ENCODE measurements at places on chromosomes 12 and 14.

DNA sequence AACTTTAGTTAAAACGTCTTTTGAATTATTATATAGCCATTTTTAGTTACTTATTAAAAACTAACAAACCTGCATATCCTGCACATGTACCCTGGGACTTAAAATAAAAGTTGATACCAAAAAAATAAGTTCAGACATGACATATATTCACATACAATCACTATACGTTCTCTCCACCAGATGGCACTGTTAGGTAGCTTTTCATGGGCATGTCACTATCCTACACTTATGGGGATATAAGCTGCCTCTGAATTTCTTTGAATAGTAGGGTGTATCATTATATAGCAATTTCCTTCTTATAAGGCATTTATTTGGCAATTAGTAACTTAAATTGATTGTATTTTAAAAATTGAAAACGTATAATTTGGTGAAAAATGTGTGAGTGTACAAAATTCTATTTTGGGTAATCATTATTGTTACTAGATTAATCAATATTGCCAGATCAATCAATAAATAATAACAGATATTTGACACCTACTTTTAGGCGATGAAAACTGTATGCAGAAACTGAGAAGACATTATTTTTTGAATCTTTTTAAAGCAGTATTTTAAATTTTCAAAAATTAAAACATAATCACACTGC lies 31.8 kb upstream of the OR10A7 start:
- peak; percentile 30 for DNase-seq

- DNase-seq: no peak
These were observed 102.3 kb upstream of the DIO3 start for GRCh38 chr14:101458741-101459550.

DNA sequence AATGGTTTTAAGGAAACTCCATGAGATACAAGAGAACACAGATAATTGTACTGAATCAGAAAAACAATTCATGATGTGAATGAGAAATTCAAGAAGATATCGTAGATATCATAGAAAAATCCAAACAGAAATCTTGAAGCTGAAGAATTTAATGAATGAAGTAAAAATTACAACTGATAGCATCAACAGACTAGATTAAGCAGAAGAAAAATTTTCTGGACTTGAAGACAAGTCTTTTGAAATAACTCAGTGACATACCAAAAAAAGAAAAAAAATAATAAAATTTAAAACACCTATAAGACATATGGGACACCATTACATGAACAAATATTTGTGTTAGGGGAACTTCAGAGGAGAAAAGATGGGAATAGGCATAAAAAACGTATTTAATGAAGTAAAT lies 122.8 kb upstream of the SYT10 start:
- no peak for DNase-seq

GRCh38 chr14:102518063-102518648 lies 8.6 kb upstream of the ANKRD9 start:
- no peak for DNase-seq

DNA sequence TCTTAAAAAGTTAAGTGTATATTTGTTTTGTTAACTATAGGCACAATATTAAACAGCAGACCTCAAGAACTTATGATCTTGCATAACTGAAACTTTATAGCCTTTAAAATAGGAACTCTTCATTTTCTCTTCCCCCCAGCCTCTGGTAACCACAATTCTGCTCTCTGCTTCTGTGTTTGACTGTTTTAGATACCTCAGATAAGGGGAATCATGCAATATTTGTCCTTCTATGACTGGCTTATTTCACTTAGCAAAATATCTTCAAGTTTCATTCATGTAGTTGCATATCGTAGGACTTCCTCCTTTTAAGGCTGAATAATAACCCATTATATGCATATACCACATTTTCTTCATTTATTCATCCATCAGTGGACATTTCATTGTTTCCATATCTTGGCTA lies 131.3 kb downstream of the PTPRO start:
- DNase-seq: no peak

- DNase-seq: no peak
These were observed 211.0 kb downstream of the TBX5 start for GRCh38 chr12:114194956-114195355.

- DNase-seq: peak; percentile 32
These were observed 68.6 kb downstream of the EEA1 start for GRCh38 chr12:92860521-92860920.

DNA sequence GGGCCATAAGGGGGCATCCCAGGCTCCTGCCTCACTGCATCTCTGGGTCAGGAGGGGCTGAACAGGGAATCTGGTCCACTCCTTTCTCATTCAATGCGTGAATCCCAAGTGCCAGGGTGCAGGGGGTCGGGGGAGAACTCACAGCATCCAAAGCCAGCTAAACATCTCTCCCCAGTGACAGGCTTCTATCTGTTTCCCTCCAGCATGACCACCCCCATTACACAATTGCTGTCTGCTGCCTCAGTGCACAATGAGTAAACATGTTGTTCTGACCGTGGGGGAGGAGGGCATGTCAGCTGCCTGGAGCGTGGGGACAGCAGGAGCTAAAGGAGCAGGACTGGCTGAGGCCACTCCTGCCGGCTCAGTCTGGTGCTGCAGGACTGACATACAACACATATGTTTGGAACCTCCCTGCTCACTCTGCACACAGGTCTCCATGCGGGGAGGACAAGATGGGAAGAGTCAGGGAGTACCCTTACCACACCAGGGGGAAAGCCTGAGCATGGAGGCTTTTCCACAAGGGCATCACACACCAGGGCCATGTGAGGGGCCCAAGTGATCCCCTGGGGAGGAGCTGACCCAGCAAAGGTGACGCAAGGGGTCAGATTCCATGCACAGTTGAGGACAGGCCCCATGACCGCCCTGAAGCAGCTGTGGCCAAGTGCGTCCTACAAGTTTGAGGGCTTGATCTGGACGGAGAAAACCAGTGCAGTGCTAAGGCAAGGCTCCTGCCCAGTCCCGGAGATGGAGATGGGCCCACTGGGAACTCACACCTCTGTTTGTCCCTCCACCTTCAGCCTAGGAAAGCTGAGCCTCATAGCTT lies 1.4 kb downstream of the TNS2 start:
- peak; percentile 68 for DNase-seq

DNA sequence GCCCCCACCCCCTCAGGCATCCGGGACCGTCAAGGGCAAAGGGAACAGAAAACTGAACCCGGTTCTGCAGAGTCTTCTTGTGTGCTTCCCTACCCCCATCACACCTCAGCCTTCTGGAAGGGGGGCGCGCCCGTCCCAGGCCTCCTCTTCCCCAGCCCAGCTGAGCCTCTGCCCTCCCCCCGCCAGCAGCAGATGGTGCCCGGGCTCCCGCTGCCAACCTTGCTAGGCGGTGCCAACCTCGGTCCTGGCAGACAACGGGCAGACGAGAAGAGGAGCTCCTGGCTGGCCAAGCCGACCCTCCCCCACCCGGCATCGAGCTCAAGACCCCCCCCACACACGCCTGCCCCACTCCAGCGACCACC lies 8.7 kb downstream of the STAC3 start:
- no peak for DNase-seq

- DNase-seq: no peak
These were observed 267.4 kb downstream of the TMTC2 start for GRCh38 chr12:82954064-82954463.

DNA sequence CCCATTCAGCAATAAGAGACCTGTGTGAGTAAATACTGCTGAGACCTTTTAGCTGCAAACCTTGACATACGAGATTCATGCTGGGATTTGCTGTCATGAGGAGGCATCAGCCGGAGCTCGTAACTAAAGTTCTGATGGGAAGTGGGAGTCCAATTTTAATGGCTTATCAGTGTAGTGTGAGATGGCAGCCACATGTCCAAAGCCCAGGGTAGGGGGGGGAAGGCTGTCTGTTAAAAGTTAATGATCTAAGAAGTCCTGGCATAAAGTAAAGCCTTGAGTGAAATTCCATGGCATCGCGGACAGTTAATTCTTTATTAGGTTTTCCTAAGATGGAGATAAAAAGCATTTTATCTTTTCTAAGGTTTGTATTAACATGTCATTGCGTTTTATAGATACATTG lies 240.0 kb downstream of the AACS start:
- no peak for DNase-seq

DNA sequence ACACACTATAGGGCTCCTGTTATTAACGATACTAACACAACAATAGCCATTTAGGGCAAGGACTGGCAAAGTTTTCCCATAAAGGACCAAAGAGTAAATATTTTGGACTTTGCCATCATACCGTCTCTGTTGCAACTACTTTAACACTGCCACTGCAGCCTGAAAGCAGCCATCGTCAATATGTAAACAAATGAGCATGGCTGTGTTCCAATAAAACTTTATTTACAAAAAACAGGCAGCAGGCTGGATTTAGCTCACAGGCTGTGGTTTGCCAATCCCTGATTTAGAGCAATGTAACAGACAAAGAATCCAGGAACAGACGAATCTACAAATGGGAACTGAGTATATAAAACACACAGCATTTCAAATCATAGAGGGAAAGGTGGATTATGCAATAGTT lies 84.1 kb downstream of the FRMD6 start:
- DNase-seq: no peak

GRCh38 chr12:109880043-109880931 lies at the start of gene GLTP:
TSS of gene GLTP (minus strand) at chr12:109880541. CDS start at chr12:109880374, 167 bp downstream.
- DNase-seq: peak; percentile 97

- DNase-seq: no peak
These were observed 61.0 kb downstream of the CPM start for GRCh38 chr12:68871921-68872320.

DNA sequence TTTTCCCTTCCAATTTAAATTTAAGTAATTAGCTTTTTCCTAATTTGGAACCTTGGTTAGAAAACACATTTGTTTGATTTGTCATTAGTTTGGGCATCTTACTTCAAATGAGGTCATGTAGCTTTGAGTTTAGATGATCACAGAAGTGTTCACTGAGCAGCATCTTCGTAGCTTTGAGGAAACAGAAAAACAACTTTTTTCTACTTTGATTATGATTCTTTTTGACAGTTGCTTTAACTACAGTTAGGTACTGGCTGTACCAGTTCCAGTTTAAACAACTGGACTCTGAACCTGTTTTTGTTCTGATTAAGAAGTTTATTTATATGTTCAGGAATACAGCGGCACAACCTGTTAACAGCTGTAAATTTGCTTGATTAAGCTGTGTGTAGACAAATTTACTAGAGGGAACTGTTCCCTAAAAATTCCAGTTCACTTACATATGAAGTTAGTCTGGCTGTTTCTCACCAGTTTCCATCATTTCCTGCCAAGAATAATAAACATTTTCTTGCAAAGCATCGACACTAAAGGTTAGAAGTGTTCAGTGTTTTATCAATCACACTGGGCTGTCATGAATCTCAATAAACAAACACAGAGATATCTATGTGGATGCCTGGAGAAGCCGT lies 191.9 kb downstream of the RAD51B start:
- DNase-seq: no peak

GRCh38 chr12:116552773-116553373 lies 6.3 kb upstream of the MAP1LC3B2 start:
- DNase-seq: no peak

GRCh38 chr12:20577054-20577453 lies 118.1 kb upstream of the SLCO1C1 start:
- DNase-seq: no peak

DNA sequence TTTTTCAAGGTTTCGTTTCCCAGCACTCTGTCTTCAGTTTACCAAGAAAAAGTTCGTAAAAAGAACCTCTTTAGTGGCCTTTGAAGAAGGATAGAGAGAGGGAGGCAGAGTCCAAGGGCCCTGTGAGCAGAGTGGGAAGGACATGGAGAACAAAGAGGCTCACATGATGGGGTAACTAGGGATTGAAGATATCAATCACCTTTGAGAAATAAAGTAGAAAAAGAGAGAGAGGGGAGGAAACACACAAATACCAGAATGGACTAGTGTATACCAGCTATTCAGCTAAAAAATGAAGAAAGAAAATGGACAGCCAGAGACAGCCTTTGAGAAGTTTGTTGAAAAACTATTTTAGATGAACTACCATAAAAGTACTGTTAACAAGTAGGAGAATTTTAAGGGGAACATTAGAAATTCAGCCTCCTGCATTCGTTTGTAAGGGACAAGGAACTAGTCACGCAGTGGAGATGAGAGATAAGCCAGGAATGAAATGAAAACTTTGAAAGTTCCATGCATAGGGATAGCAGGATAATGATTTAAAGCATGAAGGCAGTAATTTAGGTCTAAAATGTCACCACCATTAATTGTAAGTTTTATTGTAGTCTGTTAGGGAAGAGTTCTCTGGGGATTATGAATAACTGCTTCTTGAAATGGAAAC lies 82.1 kb downstream of the SPTSSA start:
- no peak for DNase-seq

DNA sequence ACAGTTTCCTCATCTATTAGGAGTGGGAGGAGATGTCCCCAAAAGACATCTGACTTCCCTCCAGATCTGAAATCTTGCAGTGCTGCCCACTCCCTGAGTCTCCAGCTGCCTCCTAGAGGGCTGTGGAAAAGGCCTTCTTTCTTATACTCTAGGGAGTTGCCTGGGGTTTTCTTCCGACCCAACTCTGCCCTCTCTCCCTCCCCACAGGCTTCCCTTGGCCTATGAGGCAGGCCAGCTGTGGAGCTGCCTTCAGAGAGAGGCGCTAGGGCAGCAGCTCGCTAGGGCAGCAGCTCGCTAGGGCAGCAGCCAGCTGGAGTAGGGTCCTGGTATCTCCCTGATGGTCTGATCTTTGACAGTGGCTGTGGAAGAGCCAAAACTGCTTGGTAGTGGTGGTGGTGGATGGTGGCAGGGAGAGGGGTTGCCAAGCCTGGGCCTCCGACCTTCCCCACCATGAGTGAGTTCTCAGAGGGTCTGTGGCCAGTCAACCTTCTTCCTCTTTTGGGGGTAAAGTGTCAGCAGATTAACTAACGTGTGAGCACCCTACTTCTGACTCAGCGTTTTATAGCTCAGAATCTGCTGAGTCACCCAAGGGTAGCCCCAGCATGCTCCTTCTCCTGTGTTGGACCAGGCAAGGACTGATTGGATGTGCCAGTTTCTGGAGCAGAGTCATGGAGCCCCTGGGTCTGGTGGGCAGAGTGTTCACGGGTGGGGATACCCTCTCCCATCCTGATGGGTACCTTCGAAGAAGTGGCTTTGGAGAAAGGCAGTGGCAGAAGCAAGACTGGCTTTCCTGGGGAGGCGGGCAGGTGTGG lies 2.3 kb downstream of the SLC48A1 start:
- no peak for DNase-seq

DNA sequence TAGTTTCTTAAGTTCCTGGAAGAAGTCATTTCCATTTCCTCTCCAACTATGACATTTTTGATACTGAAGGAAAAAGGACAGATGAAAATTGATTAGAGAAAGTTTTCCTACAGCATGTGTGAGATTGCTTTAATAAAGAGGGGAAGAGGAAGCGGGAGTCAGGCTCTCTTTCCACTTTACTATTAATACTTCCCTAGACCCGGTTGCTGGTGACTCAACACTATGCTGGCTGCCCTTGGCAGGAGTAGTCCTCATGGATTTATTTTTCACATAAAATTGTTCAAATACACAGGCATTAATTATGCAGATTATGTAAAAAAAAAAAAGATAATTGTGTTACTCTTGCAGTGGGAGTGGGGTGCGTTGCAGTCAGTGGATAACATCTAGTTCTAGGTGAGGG lies 293.4 kb downstream of the EGLN3 start:
- no peak for DNase-seq

DNA sequence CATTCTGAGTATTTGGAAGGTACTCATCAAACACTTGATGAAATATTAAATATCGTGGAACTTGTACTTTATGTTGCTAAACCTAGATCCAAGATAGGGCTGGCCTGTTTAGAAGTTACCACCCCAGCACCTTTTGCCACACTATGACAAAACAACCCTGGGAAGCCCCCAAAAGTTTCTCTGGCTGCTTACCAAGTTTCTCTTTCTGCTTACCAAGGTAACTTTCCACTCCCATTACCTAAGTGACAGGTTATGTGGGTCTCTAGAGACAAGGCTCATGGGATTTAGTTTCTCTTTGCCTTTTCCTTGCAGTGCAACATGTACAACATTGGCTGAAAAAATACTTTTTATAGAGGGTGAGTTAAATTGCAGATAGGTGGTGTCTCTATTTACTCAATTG lies 28.9 kb upstream of the PPM1A start:
- no peak for DNase-seq

Measured in AG08396 (cell line).